ENCODE measurements at places on chromosomes 7 and 10. TPM values are rescaled to one million over a fixed set of nuclear protein-coding genes. Genes with fewer than 3 reads are reported as not detected.

DNA sequence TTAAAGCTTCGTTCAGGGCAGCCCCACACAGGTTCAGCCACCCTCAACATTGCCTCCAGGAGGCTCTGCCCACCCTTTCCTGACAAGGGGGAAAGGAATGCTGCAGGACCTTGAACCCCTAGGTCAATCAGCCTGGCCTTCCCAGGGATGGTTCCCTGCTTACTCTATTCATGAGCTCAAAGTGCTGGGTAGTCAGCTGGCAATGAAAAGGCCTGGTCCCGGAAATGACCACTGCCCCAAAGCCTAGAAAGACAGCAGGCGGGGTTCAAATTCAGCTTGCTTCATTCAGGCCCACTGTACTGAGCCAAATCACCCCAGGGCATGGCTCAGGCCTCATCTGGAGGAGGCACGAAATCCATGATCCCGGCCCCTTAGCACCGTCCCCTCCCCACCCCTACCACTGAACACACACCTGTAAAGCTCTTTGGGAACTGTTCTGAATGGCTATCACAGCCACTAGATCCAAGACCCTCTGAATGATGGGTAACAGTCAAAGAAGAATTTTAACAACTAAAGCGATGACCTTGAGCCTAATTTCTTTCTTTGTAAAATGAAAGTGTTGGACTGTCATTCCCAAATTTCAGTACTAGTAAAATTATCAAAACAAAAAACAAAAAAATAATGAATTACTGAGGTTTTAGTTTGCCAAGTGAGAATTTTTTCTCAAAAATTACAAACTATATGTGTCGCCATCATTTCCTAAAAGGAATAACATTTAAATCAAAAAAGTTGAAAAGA, 1.0 kb downstream of the URGCP start:
- DNase-seq, result peak; percentile 34

DNA sequence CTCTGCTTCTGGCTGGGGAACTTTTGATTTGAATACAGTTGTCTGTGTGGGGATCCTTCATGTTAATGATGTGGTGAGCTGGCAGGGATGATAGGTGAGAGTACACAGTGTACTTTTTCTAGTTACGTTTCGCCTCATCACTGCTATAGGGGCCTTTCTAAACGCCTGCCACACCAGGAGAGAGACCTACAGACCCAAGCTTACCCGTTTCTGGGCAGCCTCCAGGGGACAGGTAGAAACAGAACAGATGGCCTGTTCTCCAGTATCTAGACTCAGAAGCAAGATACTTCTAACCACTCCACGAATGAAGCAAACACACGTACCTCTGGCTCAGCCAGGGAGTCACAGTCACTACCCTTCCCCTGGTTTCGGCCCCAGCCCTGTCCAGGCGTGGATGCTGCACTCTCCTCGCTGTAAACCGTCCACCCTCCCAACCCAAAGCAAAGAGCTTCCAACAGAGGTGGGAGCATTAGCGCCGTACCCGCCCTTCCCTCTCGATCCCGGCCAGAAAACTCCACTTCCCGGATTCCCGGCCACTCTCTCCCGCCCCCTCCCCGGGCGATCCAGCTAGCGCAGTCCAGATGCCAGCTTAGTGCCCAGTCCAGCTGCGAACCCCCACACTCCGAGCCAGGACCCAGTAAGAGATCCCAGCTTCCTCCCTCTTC, 1.2 kb downstream of the CCDC6 start:
- DNase-seq, result peak; percentile 46

DNA sequence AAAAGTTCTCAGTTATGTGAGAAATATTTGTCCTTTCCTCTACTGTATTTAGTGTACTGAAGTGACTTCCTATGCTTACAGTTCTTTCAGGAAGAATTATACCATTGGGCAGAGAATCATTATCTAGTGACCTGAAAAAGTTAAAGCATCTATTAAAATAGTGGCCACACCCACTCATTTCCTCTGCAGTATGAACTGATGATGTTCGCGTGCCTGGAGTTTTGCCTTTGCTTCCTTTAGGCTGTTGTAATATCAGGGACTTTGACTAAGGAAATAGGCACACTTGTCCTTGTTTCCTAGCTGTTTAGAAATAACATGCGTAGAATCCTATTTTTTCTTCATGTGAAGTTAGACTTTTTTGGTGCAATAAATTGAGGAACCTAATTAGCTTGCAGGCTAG, 100.7 kb downstream of the ZMYND11 start:
- no peak for DNase-seq

CLEC5A gene
- not detected for total RNA-seq

NKX6-2 gene
- total RNA-seq, result 9.0 TPM

Data from stomach (tissue), 19 donors.